Cerebellum (tissue), 4 donors: ENCODE measurements at places on chromosomes 13 and 19.

GRCh38 chr13:66781241-66781640, 448.9 kb downstream of the PCDH9 start:
- no peak for DNase-seq

GRCh38 chr19:20503476-20503875, 62.1 kb downstream of the ZNF737 start:
- DNase-seq = no peak

DNA sequence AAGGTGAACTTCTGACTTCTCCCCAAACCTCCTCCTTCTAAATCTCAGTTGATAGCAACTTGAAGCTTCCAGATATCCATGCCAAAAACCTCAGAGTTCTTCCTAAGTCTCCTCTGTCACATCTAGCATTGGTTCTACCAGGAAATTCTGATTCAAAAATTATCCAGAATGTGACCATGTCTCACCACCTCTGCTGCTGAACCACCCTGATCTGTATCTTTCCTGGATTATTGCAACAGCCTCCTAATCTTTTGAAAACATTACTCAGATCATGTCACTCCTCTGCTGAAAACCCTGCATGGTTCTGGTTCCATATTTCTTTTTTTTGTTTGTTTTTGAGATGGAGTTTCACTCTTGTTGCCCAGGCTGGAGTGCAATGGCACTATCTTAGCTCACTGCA, 78.7 kb upstream of the TNFSF11 start:
- DNase-seq = no peak

- DNase-seq = no peak
Observed at GRCh38 chr19:5287066-5287465, 53.5 kb downstream of the PTPRS start.

DNA sequence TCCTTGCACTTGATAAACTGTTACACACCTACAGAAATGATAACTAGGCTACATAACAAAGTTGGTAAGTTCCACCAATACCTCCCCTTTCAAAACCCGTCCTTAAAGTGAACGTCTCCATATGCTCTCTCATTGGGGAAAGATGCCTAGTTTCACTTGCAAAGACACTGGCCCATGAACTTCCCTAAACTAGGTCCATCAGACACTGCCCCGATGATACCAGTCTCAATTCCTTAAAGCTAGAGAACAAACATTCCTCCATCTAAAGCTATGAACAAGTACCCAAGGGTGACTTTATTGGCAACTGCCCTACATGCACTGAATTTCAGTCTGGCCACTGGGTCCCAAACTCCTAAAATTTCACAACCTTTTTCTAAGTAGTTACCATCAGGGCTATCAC, 39.9 kb downstream of the FOXO1 start:
- no peak for DNase-seq

- peak; percentile 39 for DNase-seq
Observed at GRCh38 chr19:610801-611480, 21.3 kb downstream of the HCN2 start.

GRCh38 chr13:56332671-56333070, 808.0 kb upstream of the PRR20A start:
- DNase-seq = no peak

- no peak for DNase-seq
Observed at GRCh38 chr13:49023431-49023830, 47.7 kb downstream of the FNDC3A start.

GRCh38 chr13:37427843-37428494, 170.6 kb downstream of the POSTN start:
- no peak for DNase-seq

DNA sequence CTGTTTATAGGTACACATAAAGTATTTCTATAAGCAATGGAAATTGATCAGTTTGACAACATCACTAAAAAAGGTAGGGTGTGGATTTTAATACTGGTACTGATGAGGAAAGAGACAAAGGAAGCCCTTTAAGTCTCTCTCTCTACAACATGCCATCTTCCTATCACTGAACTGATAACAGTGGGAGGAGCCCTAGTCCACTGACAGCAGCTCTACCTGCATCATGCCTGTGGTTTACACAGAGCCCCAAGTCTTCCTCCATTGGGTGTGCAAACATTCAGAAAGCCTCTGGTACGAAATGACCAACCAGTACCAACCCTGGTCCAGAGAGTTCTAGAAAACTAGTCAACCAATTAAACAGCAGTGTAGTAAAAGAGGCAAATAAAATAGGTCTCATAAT, 53.4 kb downstream of the KLF12 start:
- DNase-seq = no peak

DNA sequence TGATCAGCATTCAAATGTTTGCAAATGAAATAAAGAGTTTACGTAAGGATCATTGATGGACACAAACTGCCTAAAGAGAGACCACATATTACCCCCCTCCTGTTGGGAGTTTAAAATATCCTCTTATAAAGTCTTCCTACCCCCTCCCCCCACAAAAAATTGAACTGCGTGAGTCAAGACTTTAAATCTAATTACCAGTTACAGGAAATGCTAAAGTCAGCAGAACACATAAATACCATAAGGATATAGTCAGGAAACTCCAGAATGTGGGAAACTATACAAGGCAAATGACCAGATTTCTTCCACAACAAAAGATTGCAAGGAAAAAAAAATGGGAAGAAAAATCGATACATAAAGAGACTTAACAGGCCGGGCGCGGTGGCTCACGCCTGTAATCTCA, 44.4 kb upstream of the FARP1 start:
- no peak for DNase-seq

DNA sequence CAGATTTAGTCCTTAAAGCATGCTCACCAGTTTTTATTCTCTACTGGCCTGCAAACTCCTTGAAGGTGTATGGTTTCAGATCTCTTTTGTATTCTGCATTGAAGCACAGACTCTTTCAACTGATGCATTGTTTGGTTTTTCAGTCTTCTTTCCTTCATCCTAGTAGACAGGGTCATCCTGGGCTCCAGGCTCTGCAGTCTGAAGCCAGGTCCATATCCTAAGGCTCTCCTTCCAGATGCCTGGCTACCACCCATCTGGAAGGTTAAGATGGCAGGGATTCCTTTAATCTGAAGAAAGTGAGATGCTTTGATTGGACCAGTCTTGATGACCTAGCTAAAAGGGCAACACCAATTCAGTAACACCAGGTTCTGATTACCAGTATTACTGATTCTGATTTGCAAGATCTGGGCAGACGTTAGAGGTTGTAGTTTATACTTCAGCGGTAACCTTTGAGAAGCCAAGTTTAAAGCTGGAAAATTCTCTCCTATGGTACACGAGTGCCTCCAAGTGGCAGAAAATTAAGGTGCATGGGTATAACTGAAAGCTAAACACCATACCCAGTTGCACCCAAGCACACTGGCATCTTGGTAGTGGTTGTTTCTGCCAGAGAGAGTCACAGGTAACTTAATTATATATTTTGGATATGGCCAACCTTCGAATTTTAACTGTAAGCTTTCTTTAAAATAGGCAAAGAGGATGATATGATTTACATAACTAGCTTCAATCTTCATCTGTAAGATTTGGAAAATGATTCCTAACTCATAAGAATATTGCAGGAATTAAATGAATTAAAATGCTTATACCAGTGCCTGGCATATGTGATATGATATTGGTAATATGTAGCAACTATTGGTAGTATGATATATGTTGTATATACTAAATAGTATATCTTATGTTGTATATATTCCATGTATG, 1651.9 kb upstream of the MIR17HG start:
- no peak for DNase-seq

DNA sequence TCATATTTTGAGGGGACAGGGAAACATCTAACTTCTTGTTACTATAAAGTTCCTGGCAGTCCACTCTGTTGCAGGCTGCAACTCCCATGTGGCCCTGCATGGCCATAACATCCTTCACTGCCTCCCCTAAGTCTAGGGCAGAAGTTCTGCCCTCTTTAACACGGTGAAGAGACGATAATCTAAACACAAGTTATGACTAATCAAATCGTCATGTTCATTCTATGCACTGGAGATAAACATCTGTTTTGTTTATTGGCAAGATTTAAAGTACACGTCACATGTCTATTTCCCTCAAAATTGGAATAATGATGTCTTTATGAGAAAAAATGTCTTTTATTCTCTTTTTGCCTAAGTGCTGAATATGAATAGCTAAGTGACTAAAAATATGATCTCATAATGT, 1629.4 kb downstream of the PCDH9 start:
- no peak for DNase-seq

GRCh38 chr13:30862707-30863106, 43.4 kb upstream of the MEDAG start:
- no peak for DNase-seq

GRCh38 chr19:38671654-38672053, 24.2 kb downstream of the ACTN4 start:
- no peak for DNase-seq

DNA sequence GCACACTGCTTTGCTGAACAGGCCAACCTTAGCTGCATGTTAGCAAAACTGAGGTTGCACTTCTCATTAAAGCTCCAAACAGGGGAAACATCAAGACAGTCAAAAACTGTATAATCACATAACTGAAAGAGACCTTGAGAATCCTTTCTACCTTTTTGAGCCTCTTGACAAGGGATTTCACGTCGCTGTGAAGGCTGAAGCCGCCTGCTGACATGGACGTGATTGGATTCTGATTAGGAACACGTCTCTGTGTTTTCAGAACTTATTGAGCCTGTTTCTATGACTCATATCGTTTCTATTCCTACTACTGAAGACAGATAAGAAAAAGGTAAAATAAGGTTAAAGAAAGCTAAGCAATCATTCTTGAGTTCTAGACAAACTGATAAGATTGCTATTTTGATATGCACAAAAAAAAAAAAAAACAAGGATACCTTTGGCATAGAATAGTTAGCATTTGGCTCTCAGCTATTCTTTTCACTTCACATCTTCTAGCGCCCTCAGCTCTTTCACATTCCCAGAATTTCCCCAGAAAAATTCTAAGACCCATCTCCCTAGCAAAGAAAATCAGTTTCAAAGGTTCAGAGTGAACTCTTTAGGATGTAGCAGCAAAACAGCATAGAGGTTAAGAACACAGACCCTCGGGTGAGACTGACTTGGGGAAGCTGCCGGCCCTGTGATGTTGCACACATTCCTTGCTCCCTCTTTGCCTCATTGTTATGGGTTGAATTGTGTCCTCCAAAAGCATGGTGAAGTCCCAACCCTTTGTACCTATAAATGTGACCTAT, 81.6 kb downstream of the DOCK9 start:
- DNase-seq = no peak

DNA sequence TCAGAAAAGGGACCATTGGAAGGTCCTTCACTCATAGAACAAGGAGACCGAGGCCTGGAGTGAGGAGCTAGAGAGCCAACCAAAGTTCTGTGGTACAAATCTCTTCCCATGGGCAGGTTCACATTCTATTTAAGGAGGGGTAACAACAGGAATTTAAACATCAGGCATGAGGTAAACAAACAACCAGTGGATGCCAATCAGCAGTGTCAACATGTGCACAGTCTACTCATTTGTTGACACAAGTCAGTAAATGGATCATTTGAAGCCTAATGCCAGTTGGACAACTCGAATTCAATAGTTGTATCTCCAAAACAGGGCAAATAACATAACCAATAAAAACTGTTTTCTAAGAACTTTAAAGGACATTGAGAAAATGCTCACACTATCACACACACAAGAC, 6.3 kb upstream of the DOCK9 start:
- no peak for DNase-seq

DNA sequence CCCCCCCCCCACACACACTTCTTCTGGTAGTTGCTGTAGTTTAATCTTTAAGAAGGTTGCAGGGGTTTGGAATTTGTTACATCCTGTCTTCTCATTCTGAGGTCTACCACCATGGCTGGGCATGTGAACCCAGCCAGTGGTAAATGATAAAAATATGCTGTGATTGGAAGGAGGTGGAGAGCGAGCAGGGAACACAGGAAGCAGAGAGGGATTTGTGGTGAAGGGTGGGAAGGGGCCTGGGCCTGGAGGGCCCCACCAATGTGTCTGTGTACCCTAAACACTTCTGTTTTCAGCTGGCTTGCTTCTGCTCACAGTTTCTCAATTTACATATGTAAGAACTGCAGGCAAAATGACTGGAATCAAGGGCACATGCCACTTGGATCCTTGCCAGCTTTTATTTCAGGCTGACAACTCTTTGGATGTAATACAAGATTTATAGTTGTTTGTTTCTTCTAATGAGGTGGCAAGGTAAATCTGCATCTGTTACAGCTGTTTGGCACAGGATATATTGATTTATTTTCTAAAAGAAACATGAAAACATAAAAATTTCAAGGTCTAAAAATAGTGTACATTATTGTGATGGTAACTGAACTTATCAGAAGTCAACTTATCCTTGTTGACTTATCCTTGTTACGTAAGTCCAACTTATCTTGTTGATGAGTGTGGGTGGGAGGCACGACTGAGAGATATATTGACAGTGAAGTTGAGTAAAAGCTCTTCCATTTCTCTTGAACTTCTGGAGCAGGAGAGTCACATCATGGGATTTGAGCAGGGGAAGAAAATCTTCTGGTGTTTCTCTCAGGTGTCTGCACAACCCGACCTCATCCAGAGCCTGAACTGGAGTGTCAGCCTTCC, 313.2 kb downstream of the SHISA2 start:
- DNase-seq = peak; percentile 55
